Fibroblast of skin of back (primary cell): ENCODE measurements at places on chromosomes 2 and 18.

DNA sequence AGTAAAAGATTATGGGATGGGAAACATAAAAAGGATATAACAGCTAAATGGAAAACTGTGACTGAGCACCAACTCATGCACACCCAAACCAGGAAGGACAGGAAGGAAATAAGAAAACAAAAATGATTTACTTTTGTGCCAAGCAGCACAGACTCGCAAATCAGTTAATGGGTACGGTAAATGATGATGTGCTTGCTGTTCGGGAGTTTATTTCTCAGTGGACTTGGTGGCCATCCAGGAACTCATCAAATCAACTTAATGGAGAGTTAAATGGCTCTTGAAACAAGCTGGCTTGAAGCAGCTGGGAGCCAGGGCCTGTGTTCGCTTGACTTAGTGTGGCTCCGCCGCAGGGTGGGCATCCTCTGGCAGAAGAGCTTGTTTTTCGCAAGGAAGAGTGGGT lies 36.2 kb downstream of the MTCL1 start:
- DNase-seq: no peak

- DNase-seq: peak; percentile 22
Measured at GRCh38 chr2:231800493-231801091, 14.3 kb downstream of the COPS7B start.

GRCh38 chr2:179842498-179843153 lies 18.8 kb downstream of the ZNF385B start:
- DNase-seq: peak; percentile 35

DNA sequence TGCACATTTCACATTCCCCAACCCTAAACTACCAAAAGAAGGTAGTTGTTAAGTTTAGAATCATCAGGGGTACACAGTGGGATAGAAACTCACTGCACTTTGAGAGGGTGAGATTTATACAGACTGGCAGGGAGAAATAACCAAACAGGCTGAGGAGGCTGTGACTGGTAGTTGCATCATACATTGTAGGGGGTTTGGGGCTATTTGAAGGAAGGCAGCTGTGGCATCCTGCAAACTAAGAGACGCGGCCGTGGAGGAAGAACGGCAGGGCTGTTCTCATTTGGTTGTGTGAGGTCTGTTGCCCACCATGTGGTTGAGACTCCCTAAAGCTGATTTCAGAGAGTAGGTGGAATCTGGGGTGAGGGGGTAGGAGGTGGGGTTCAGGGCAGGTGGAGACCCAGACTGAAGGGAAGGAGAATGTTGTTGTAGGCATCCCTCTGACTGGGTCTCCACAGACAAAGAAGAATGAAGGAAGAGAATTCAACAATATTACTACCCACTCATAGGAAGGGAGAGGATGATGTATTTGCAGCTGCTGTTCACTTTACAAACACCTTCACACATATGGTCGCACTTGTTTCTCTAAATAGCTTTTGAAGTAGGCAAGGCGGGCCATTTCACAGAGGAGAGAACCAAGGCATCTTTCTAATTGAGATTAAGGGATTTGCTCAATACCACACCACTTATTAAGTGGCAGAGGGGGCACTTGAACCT lies 170.9 kb upstream of the SIX2 start:
- DNase-seq: peak; percentile 71
